ENCODE measurements at places on chromosomes 2 and 18.

DNA sequence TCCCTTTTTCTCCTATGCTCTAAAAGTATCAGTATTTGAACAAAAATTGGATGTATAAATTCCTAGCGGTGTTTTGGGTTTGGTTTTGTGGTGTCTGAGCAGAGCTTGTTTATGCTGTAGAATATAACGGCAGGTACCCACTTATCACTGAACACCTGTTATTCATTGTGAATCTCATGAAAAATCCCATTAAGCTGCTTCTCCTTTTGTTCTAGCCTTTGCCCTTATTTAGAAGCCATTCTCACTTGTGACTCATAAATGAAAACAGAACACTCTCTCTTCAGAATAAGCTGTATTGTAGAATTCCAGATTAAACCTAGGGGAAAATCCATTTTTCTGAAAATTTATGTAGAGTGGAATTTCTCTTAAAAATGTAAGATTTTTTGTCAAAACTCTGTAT lies 104.0 kb downstream of the PRPF40A start:
- DNase-seq: peak; percentile 19

DNA sequence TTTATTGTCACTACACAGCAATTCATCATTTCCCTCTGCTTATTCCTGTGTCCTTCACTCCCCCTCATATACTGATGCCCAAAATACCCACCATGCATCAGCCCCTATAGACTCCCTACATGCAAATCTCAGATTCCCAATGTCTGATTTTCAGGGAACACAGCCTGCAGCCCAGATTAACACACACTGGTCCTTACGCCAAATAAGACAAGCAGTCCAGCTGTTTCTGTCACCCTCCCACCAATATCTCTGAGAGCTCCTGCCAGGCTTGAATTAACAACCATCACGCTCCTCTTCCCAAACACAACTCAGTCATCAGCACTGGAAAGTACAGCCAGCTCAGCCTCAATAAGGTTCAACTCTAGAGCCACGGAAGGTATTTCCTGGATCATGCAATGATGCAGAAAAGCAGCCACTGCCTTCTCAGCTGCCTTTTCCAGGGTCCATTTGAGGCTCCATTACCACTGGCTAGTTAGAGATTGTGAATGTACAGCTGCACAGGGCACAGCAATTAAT lies 39.0 kb upstream of the SLC35F5 start:
- peak; percentile 51 for DNase-seq

DNA sequence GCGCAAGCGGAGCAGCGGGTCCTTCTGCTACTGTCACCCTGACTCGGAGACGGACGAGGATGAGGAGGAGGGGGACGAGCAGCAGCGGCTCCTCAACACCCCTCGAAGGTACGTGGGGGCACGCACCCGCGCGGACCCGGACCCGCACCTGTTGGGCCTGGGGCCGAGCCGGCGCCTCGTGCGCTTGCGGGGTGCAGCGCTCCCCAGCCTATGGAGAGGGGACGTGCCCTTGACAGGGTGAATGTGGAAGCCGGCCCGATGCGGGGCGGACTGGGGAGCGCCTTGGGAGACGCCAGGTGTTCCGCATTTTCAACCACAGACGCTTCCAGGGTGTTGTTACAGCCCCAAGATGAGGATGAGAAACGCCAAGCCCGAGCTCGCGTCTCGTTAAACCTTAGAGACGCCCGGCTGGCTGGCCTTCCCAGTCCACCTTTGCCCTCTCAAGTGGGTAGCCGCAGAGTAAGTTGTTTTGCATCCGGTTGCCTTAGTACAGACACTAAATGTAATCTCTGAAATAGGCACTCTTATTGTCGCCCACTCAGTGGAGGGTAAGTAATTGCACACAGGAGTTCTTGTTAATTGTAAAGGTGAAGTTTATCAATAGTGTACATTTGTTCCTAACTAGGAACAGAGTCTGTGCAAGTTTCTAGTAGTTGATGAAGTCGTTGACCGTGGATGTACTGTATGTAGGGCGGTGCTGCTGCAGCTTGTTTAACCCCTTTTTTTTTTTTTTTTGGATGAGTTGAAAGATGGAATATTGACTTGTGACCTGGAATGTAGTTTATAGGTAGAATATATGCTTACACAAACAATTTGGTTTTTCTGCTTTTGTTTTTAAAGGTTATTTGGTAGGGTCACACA lies 815 bp downstream of the GMCL1 start:
- DNase-seq: peak; percentile 41

GRCh38 chr2:204203704-204204103 lies 267.1 kb downstream of the ICOS start:
- DNase-seq: no peak

DNA sequence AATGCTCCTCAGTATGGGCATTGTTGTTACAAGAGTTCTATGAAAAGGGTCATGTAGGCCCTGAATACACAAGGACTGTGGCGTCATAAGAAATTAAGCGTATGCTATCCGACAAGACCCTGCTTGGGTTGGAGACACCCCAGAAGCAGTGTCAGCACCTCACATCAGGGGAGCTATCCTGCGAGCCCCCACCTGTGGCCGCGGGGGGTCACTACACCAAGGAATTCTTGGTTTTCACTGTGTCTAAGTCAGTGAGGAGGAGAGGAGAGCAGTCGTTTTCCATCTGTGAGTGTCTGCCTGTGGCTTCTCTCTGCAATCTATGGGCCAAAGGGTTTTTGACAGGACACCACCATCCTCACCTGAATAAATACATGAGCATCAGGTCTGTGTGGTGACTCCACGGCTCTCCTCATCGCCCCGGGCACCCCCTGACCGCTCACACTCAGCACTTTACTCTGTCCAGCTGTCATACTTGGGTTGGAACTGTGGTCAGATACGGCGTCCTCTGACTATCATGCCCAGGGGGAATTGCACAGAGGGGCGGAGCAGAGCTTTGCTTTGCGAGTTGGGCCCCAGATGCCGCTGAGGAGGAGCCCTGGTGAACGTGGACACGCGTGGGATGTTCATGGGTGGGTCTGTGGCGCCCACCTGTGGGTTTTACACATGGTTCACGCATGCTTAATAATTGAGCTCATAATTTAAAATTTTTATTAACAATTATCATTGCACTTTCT lies 235.5 kb downstream of the MYT1L start:
- no peak for DNase-seq

DNA sequence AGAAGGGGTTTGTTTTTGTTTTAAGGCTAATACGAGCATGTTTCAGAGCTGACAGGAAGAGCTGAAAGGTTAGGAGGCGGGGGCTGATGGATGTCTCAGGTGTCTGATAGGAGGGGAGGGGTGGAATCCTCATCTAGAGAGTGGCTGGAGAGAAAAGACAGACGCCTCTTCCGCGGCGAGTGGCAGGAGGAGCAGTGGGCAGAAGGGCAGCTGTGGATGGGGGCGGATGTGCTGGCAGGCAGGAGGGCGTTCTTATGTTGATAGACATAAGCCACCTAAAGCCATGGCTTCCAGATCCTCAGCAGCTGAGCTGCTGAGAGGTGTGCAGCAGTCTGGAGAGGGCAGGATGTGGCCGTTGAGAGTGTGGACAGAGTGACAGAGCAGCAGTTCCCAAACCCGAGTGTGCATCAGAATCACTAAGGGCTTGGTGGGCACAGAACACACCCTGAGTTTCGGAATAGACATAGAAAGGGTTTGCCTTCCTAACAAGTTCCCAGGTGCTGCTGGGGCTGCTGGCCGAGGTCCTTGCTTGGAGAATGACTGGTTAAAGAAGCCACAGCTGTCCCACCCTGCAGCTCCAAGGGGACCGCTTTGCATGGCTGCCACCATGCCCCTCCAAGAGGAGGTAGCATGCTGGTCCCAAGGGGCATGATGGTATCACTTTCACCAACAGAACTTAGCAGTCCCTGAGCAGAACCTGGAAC lies 3.0 kb upstream of the ITM2C start:
- DNase-seq: no peak
